ENCODE measurements at places on chromosomes 1 and 21.

GRCh38 chr1:145695821-145696629, 11.1 kb downstream of the PDZK1 start:
- DNase-seq: no peak

GRCh38 chr1:173554089-173554488, 48.8 kb downstream of the SLC9C2 start:
- no peak for DNase-seq

DNA sequence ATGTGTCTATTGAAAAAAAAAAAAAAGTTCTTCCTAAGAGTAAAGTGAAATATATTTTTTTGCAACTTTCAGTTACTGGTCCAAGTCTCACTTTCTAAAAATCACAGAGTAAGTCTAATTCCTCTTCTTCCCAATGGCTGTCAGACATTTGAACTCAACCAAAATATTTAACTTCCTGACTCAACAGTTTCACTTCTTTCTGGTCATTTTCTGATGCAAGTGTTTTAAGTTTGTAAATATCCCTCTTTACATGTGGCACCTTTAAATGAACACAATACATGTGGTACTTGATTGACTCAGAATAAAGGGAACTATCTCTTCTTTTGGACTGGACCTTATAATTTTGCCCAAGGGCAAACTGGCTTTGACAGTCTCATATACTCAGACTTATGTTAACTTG, 76.7 kb downstream of the ASH1L start:
- no peak for DNase-seq

GRCh38 chr1:15696956-15697521, 12.9 kb downstream of the PLEKHM2 start:
- DNase-seq: no peak

DNA sequence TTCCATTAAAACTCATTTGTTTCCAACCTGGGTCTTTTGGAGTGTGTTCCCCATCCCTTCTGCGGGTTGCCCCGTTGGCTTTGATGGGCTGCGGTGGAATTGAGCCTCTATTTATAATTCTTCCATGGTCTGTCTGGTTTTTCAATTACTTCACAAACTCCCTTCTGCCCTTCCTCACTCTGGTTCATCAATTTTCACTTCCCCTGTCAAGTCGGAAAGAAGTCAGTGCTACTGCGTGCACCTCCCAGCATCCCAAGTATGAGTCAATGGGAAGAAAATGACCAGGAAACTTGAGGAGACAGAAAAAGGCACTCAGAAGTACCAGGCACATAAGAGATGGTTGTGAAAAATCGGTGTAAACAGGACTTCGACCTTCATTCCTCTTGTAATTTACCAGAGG, 126.2 kb downstream of the KAZN start:
- no peak for DNase-seq

DNA sequence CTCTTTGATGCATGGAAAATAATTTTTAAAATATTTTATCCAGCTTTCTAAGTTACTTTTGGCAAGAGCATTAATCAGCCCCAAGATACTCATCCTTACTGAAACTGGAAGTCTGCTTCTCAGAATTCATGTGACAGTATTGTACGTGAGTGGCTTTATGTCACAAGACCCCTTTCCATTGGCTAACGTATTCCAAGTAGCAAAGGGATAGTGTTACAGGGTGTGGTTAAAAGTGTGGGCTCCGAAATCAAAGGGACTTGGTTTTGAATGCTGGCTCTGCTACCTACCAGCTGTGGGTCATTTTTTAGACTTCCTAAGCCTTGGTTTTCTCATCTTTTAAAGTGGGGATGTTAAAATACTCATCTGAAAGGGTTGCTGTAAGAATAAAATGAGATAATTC, 91.7 kb downstream of the RHOU start:
- DNase-seq: no peak

- no peak for DNase-seq
Measured at GRCh38 chr1:101407505-101408211, 170.8 kb downstream of the S1PR1 start.

- no peak for DNase-seq
Measured at GRCh38 chr1:1013922-1014648, 788 bp downstream of the ISG15 start.

- DNase-seq: no peak
Measured at GRCh38 chr1:40844079-40844478, 18.1 kb downstream of the CITED4 start.

DNA sequence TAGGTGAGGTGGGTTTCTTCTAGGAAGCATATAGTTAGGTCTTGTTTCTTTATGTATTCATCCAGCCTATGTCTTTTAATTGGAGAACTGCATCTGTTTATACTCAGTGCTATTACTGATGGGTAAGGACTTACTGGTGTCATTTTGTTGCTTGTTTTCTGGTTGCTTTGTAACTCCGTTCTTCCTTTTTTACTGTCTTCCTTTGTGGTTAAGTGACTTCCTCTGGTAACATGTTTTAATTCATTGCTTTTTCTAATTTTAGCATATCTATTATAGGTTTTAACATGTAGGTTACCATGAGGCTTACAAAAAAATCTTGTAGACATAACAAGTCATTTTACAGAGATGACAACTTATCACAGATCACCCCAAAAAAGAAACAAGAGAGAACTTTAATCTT, 160.8 kb downstream of the VAV3 start:
- DNase-seq: no peak

DNA sequence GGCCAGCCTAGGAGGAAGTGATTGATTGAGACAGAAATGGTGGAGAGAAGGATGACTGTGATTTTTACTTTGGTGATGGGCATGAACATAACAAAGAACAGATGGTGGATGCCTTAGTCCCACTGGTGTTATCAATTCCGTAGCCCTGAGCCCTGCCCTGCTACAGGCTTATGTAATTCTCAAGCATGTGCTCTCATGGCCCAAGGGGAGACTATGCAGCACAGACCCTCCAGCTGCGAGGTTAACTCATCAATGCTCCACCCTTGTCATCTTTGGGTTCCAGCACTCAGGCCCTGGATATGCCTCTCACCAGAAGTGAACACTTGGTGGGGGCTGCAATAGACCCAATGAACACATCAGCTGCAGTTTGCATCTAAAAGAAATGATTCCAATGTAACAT, 62.7 kb upstream of the LRRC8D start:
- no peak for DNase-seq

GRCh38 chr1:56590520-56591011, 11.2 kb upstream of the PLPP3 start:
- peak; percentile 32 for DNase-seq

DNA sequence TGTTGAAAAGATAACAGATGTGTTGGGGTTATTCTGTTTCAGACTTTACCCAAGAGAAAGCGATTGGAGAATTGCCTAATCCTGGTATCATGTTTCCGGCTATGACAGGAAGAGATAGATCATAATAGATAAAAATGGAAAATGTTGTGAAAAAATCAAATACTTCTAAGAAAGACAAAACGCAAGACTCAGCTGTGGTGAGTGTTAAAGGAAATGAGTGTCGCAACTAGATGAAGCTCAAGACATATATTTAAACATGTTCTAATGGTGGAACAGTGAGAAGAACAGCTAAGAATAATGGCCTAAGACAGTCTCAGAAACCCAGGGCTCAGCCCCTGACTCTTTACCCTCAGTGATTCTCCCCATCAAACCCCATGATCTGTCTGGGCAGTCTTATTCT, 426.7 kb upstream of the RUNX1 start:
- peak; percentile 37 for DNase-seq

DNA sequence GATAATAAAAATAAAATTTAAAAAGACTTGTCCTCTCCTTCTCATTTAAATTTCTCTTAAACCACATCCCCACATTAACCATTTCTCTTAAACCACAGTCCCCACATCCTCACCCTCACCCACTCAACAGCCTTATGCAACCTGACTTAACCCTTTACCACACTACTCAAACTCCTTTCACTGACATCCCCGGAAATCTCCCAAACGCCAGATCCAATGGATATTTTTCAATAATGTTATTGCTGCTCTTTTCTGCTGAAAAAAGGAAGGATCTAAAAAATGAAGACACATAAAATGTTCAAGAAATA, 54.2 kb upstream of the EEIG2 start:
- no peak for DNase-seq

Measured in GM03348 (cell line).